ENCODE measurements at places on chromosomes 16 and 17.

- no peak for DNase-seq
Observed at GRCh38 chr17:38512473-38513058, 84.3 kb downstream of the ARHGAP23 start.

DNA sequence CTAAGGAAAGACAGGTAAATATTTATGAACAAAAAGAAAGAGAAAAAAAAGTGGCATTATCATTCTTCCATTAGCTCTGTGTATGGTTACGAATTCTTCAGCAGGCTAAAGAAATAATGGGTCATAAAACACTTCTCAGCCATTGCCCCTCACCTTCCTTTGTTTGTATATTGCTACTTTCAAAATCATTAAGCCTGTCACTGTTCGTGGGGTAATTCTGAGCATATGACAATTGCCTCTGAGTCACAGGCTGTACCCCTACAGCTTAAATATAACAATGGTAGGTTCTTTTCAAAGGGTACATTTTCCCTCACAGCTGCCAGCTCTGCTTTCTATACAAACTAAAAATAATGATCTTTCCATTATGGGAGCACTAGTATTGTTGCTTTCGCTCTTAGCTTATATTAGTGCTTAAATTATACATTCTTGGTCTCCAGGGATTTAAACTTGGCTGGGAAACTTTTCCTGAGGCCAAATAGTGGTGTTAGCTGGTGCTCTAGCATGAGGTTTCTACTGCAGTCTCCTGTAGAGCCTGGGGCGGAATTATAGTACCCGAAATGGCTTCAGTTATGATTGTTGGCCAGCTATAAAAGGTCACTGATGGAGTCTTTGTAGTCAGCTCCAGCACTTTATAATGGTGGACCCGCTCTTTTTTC lies 74.7 kb upstream of the CDH11 start:
- DNase-seq = no peak

GRCh38 chr17:74539281-74539820 lies 6.6 kb downstream of the CD300C start:
- DNase-seq = no peak

GRCh38 chr17:35294756-35295155 lies 51.9 kb downstream of the SLFN5 start:
- no peak for DNase-seq

DNA sequence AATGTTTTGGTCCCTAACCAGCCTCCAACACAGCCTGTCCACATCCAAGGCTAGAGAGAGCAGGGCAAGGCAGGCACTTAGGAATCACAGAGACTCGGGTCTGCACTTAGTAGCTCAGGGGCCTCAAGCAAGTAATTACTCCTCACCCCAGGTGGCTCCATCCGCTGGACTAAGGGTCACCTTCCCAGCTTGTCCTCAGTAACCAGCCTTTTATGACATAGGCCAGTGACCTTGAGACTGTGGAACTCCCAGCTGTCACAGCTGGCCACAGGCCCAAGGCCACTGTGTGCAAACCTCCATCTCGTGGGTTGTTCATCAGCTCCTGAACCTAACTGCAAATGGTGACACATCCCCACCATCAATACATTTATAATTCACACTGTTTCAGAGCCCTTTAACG lies 68.6 kb downstream of the CDYL2 start:
- DNase-seq = no peak

DNA sequence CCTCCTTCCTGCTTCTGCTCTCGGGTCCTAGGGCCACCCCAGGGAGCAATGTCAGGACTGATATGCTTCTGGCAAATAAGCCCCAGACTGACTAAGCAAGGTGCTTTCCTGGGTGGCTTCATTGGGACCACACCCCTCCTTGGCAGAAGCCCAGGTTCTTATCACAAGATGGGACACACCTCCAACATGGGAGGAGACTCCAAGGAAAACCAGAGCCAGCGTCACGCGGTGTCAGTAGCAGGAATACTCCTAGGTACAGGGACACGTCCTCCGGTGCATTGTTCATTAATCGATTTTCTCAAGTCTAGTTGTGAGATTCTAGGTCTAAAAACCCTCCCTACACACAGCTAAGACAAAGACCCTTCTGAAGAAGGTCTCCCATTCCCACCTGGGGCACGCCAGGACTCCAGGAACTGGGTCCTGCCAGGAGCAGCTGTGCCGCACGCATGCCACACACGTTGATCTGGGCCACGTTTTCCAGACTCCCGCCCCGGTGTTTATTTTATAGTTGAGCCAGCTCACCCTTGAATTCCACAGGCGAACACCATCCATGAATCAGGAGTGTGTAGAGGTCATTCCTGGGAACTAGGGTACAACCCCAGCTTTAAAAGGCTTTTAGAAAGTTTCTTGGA lies 30.8 kb downstream of the FA2H start:
- DNase-seq = no peak

- no peak for DNase-seq
Observed at GRCh38 chr17:7080456-7081041, 498 bp upstream of the CLEC10A start.

- no peak for DNase-seq
Observed at GRCh38 chr17:32323811-32324491, 18.0 kb downstream of the C17orf75 start.

- DNase-seq = no peak
Observed at GRCh38 chr17:19502517-19502916, 31.1 kb upstream of the SLC47A1 start.

GRCh38 chr16:81939164-81940056 lies 71.9 kb downstream of the SDR42E1 start:
- DNase-seq = no peak

GRCh38 chr16:678858-679813 lies 1.1 kb upstream of the STUB1 start:
- DNase-seq = peak; percentile 53

DNA sequence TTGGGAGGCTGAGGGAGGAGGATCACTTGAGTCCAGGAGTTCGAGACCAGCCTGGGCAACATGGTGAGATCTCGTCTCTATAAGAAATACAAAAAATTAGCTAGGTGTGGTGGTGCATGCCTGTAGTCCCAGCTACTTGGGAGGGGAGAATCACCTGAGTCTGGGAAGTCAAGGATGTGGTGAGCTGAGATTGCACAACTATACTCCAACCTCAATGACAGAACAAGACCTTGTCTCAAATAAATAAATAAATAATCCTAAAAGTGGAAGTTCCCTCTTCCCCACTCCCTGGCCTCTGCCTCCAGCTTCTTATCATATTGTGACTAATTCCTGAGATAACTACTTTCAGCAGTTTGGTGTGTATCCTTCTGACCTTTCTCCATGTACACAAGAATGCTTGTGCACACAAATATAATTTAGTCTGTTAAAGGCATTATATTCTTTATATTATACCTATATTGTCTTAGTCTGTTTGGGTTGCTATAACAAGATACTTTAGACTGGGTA lies 23.5 kb upstream of the DNAJA2 start:
- DNase-seq = no peak

DNA sequence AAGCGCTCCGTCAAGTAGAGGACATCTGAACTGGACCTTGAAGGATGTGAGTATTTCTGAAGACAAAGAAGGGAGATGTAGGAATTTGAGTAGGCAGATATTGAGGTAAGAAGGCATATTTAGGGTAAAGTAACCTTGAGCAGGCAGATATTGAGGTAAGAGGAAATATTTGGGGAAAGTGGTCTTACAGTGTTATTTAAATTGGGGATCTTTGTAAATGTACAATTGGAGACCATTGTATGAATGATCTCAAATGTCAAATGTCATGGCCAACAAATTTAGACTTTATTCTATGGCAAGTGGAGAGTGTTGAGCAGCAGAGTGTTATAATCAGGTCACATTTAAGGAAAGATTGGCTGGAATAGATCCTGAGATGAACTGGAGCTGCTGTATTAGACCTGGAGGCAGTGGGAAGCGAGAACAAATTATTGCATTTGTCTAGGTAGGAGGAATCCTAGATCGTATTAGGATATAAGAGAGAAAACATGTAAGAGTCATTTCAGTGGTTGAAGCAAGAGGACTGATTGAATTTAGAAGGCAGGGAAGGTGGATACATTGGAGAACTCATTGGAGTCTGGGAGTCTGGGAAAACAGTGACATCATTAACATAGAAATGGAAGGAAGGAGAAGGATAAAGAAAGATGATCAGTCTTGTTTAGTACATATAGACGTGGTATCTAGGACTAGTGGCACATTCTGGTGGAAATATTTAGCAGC lies 165.6 kb downstream of the MAP2K6 start:
- no peak for DNase-seq

DNA sequence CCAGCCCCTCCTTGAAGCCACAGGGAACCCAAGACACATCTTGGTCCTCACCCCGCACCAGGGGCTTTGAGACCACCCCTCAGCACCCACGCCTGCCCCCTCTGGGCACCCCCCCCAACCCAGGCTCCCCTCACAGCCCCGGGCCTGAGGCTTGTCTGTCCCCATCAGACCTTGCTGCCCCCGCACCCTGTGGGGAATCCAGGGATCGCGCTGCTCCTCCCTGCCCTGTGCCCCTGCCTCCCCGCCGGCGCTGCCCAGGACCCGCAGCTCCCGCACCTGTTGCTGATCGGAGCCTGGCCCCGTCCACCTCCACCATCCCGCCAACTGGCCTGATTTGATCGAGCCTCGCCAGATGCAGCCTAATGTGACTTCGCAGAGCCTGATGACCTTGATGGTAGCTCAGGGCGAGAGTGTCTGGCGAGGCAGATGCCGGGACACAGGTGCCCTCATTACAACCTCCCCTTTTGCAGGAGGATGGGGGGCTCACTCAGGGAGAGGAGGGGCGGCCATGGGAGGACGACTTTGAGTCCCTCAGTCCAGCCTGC lies 29.0 kb downstream of the SLC25A10 start:
- no peak for DNase-seq

DNA sequence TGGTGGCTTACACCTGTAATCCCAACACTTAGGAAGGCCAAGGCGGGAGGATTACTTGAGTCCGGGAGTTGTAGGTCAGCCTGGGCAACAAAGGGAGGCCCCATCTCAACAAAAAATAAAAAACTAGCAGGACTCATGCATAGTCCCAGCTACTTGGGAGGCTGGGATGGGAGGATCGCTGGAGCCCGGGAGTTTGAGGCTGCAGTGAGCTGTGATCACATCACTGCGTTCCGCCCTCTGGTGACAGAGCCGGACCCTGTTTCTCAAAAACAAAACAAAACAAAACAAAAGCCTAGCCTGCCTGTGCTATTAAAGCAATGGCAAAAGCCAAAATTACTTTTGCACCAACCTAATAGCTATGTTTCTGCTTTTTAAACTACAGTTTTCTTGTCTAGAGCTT lies 1.5 kb downstream of the FCSK start:
- no peak for DNase-seq

DNA sequence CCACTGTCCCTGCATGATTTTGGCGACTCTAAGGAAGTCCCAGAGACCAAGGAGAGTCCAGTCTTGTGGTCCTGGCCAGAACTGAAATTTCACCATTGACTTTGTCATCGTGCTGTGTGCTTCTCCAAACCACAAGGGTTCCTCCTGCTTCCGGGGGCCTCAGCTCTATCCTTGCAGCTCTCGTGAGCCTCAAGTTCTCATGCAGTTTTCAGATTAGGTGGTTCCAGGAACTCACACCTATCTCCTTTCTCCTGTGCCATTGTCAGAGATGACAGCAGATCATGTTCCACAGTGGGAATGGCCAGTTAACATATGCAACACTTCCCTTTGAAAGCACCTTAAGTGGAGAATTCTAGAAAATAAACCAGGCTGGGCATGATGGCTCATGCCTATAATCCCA lies 97.9 kb upstream of the CRHR1 start:
- DNase-seq = no peak

DNA sequence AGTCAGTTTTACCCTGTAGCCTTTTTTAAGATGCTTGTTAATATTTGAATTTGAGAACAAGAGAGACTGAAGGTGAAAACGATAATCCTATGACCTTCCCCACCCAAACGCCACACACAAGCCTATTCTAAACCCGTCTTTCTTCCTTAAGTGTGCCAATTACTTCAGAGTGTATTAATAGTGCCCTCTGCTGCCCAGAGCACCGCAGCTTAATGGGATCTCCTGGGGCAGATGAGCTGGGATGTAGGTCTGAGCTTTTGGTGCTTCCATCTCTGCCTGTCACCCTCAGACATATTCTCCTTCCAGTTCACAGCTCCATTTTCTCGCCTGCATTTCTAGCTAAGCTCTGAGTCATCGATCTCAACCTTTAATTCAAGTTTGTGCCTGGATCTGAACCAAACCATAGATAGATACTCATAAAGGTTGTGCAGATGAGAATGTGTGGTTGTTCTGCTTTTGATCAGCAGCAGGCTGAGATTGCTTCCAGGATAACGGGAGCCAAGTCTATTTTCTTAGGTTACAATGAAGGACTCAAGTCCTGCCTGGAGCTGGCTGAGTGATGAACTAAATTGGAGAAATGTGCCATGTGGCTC lies 46.4 kb upstream of the CDH13 start:
- DNase-seq = no peak

GRCh38 chr16:31196324-31197088 lies 6.1 kb downstream of the PYCARD start:
- no peak for DNase-seq

- DNase-seq = no peak
Observed at GRCh38 chr17:12605222-12605621, 60.5 kb upstream of the MYOCD start.

- no peak for DNase-seq
Observed at GRCh38 chr17:35894206-35894605, 14.0 kb upstream of the CCL5 start.

DNA sequence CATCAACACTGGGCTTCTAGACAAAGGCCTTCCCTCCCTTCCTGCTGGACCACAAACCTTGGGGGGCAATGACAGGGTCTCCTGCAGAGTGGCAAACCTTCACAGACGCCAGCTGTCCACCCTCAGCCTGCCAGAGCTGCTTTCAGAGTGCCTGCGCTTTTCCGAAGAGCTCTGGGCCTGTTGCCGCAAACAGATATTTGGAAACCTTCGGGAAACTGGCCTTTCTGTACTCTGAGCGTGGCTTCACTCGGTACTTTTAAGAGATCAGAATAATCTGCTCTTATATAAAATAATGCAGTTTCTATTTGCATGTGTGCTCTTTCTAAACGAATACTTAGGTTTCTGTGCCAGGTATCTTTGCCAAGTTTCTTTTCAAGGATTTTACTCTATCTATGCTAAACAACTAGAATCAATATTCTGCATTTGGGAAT lies 152.1 kb upstream of the CHMP6 start:
- DNase-seq = no peak

DNA sequence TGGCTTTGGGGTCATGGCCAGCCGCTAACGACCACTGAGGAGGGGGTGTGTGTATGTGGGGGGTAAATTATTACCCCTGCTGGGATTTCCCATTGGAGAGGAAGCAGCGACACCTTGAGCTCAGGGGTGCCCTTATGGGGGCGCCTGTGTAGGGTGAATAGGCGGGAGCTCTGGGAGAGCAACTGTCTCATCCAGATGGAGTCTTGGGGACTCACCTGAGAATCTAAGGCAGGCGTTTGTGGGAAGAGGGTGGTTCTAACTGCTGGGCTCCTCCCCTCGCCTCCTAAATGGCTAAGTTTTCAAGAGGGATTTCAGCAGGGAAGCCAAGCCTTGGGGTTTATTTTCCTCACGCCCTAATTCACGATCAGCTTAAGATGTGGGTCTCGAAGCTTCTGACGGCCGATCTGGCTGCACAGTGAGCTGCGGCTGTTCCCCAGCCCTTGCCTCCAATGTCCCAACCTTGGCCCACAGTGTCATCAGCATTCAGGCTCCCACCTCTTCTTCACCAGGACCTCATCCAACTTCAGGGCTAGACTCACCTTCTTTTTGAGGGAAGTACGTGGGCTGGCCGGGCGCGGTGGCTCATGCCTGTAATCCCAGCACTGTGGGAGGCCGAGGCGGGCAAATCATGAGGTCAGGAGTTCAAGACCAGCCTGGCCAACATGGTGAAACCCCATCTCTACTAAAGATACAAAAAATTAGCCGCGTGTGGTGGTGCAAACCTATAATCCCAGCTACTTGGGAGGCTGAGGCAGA lies 136.9 kb upstream of the EEF2KMT start:
- DNase-seq = no peak

GRCh38 chr16:3595110-3595486 lies 16.3 kb downstream of the SLX4 start:
- DNase-seq = no peak

All from progenitor cell of endocrine pancreas (in vitro differentiated cells).